Activated naive CD8-positive, alpha-beta T cell treated with anti-CD3 and anti-CD28 coated beads for 36 hours (primary cell): ENCODE measurements at places on chromosomes 1 and 21.
A peak's percentile ranks its signal among the peaks of the same experiment; 100 is the strongest.

DNA sequence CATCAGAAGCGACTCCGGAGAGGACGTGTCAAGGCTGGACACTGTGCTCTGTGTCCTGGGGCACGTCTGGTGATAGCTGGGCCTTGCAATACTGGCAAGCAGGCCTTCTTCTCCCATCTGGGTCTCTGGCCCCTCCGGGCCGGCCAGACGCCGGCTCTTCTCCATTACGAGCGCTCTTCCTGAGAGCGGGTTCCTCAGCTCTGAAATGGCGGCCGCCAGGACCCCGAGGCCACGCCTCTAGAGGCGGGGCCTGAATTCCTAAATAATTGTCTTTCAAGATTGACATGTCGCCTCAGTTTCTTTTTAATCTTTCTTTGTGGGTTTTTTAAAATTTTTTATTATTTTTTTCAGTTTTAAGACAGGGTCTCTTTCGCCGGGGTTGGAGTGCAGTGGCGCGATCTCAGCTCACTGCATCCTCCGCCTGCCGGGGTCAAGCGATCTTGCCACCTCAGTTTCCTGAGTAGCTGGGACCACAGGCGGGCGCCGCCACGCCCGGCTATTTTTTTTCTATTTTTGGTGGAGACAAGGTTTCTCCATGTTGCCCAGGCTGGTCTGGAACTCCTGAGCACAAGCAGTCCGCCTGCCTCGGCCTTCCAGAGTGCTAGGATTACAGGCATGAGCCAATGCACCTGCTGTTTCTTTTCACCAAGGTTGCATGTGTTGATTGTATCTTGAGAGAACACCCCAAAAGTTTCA is 9.2 kb downstream of the RNF2 start:
- DNase-seq: no peak

GRCh38 chr1:209130886-209131285 is 452.6 kb upstream of the CAMK1G start:
- DNase-seq: no peak

DNA sequence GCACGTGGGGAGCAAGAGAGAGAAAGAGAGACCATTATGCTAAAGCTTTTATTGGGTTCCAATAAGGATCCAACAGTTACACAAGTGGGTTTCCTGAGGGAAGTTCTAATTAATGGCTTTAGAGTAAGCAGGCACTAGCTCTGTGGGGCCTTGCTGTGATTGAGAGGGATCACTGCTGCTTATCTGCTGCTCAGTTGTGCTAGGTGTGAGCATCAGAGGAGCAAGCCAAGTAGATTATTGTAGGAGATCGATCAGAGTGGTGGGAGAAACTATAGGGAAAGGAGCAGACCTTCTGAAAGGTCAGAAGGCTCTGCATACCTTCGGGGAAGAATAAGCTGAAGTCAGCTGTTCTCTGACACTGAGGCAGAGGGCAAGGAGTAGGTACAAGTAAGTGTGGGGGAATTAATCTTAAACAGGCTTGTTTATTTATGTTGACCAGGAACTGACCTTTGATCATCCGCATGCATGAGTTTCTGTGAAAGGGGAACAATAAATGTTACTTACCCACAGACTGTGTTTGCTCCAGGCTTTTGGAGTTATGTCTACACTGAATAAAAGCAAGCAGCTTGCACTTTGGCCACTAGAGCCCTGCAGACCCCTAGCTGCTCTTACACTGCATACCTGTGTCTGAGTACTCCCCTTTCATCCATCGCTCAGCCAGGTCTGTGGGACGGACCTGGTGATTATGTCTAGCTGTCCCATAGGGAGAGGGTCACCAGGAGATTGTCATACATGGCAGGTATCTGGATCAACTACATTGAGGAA is 89.7 kb downstream of the TNNI3K start:
- no peak for DNase-seq

GRCh38 chr1:57887964-57888491 is 464.2 kb upstream of the DAB1 start:
- no peak for DNase-seq

GRCh38 chr1:188128761-188129160 is 1300.0 kb downstream of the PLA2G4A start:
- DNase-seq: no peak

GRCh38 chr1:179217943-179218507 is 11.5 kb downstream of the ABL2 start:
- no peak for DNase-seq

DNA sequence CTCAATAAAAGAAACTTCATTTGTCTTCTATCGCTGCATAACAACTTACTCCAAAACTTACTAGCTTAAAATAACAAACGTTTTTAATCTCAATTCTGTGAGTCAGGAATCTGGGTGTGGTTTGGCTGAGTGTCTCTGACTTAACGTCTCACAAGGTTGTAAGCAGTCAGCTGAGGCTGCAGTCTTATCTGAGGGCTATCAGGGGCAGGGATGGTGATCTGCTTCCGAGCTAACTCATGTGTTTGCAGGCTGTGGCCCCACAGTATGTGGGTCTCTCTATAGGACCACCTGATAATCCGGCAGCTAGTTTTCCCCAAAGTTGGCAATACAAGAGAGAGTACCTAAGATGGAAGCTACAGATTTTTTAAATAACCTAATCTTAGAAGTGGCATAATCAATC is 234.2 kb upstream of the FGGY start:
- no peak for DNase-seq

DNA sequence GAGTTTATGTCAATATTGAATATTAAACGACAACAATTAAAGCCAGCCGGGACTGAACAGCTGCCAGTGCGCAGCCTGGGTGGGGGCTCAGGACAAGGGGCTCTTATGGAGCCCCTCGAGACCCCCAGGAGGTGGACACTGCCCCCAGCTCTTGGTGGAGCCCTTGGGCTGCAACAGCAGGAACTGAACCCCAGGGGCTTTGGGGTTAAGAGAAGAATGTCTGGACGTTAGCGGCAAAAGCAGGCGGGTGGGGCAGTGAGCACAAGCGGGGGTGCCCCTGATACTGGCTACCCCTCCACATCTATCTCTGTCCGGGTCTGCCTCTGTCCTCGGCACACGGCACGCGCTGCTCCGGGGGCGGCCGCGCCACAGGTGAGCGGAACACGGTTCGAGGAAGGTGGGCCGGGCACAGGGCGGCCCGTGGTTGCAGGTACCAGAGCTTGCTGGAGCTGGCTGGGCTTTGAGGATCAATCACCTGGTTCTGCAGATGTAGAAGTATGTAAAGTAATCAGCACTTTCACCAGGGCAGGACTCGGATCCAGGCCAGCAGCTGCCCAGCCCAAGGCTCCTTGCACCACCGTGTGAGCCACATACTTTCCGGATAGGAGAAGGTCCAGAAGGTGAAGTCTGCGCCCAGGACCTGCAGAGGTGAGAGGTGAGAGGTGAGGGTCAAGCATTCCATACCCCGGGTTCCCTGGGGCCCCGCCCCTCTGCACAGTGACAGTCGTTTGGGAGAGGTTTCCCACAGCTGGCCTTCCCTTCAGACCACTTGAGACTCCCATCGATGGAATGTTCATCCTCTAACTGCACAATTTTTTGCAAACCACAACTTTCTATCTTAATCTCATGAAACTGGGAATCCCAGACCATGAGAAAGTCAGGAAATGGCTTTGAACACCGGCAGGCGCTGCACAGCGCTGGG is 12.4 kb upstream of the POFUT2 start:
- no peak for DNase-seq

GRCh38 chr1:55535724-55536544 is 320.8 kb upstream of the USP24 start:
- DNase-seq: no peak

- DNase-seq: no peak
Observed at GRCh38 chr1:31708324-31708723, 4.5 kb upstream of the COL16A1 start.

DNA sequence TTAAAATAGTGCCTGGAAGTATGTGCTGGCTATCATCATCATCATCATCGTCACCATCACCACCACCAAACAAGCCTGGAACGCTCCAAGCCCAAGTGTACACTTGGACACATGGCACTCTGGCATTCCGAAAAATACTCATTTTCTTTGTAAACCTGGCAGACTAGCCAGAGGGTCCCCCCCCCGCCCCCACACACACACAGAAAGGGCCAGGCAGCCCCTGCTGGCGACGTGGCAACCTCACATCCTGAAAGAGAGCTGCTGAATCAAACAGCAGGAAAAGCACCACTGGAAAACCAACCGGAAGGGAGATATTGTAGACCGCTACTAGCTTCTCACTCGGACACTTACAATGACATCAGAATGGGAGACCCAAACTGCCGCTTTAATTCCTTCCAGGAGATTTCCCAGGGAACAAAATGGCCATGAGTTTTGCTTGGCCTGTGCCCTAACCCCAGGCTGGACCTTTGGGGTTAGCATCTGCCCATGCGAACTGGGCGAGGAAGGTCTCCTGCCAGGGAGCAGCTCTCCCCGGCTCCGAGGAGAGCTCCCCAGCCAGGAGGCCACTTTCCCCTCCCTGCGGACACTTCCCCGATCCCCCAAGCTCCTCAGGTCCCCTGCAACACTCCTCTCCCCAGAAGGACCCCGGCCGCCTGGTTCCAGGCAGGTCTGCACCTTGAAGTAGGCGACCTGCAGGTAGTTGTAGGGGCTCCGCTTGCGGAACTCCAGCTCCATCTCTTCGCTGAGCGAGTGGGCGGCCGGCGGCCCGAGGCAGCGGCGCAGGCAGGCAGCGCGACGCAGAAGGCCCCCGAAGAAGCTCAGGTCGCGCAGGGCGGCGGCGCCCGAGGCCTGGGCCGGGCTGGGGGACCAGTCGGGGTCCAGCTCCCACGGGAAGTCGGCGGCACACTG is 742 bp downstream of the P3H1 start:
- peak; percentile 72 for DNase-seq

DNA sequence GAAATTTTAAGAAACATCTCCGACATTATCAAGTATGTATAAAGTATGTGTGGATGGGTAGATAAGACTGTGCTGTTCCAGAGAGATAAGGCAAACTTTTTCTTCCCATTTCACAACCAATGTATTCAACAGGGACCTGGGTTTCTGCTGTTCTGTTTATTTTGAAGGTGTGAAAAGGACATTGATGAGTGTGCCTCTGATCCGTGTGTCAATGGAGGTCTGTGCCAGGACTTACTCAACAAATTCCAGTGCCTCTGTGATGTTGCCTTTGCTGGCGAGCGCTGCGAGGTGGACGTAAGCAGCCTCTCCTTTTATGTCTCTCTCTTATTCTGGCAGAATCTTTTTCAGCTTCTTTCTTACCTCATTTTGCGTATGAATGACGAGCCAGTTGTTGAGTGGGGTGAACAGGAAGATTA is 174.0 kb downstream of the CRB1 start:
- no peak for DNase-seq

DNA sequence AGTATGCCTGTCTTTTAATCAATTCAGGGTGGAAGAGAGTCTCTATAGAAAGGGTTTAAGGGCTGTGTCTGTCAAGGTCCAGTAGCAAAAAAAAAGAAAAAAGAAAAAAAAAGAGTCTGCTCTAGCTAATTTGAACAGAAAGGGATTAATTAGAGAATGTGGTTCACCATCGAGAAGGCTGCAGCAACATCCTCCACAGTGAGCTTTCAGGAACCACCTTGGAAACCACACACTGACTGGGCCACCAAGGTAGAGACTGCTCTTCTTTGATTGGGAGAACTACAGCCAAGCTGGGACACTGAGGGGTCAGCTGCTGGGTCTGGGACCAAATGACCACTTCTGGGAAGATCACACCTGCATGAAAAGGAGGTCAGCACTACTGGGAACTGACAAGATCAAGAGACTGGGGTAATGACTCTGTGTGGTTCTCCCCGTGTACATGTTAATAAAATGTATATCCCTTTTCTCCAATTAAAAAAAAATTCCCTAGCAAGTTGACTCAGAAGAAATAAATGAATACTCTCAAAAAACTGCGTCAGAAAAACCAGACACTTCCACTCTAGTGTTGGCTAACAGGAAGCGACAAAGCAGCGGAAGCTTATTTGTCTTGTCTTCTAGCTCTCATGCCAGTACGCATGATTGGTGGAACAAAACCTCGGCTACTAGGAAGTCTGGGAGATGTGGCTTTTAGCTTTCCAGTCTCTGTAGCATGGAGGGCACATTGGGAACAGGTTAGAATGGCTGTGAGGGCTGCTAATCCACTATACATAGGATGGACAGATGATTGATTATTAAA is 60.0 kb upstream of the IVNS1ABP start:
- DNase-seq: no peak

DNA sequence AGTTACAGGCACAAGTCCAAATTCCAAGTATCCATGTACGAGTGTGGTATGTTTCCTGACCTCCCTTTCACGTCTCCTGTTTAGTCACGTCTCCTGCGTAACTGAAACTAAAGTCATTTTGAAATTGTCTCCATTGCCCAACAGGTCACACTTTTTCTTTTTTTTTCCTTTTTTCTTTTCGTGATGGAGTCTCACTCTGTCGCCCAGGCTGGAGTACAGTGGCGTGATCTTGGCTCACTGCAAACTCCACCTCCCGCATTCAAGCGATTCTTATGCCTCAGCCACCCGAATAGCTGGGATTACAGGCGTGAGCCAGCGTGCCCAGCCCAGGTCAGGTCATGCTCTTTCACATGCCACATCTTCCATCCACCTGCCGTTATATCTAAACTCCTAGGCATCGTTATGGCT is 38.2 kb downstream of the L1TD1 start:
- DNase-seq: no peak

- peak; percentile 51 for DNase-seq
Observed at GRCh38 chr1:11320153-11320936, 47.3 kb downstream of the UBIAD1 start.

- DNase-seq: peak; percentile 54
Observed at GRCh38 chr1:43414634-43415223, 25.0 kb downstream of the SZT2 start.

DNA sequence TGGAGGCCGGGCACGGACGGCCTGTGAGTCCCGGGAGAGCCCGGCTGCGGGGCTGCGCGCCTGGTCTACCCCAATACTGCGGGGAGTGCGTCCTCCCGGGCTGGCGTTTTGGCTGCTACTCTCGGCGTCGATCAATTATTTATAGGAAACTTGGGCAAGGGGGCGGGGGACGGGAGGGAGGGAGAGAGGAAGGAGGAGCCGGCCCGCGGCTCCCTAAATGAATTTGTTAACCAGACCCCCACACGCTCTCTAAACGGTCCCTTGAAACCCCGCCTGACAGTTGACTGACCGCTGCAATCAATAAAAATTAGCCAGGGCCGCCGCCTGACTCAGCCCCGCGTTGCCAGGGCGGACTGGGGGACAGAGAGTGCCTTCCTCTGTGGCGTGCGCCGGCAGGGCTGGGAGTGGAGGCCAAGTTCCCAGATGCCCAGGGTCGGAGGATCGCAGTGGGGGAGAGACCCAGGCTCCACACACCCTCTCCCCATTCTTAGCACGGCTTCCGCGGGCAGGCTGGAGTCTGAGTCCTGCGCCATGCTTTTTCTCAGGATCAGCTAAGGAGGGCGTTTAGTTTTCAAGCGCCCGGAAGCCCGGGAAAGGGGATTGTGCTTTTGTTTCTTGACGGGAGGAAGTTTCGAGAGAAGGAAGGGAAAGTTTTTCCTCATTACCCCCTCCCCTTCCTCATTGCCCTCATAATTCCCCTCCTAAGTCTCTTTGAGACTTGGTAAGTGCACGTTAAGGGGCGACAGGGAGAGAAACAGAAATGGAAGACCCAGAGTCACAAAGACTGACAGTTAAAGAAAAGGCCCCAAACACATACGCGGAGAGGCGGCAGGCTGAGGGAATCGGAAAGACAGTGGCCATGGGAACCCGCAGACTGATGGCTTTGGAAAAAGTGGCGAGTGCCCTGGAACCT is 6.2 kb downstream of the PAX7 start:
- DNase-seq: no peak

GRCh38 chr1:182527680-182528079 is 61.4 kb downstream of the RNASEL start:
- DNase-seq: no peak

- DNase-seq: no peak
Observed at GRCh38 chr1:78492386-78492950, 1.7 kb downstream of the PTGFR start.
